ENCODE measurements at places on chromosomes 11 and 22.

DNA sequence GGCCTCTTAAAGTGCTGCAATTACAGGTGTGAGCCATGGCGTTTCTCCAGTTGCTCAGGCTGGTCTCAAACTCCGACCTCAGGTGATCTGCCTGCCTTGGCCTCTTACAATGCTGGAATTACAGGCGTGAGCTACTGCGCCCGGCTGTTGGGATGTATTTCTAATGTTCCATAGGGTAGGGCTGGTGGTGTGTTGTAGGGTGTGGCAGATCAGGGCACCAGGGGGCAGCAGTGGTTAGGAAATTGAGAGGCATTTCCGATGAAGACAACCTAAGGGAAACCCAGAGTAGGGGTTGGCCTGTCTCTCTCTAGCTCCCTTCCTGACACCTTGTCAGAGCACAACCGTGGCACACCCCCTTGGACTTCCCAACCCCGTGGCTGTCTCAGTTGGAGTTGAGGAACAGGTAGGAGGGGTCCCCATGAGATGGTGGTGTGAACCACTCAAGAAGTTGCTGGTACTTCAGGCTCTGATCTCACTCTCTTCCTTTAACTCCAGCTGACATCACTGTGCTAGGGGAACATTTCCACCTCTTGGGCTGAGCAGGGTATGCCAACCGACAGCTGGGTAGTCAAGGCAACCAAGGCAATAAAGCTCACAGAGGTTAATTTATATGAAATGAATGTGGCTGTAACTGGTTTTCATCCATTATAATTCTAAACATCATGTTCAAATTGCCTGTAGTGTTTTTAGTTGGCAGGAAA is 33.0 kb downstream of the YWHAH start:
- peak; percentile 47 for DNase-seq

DNA sequence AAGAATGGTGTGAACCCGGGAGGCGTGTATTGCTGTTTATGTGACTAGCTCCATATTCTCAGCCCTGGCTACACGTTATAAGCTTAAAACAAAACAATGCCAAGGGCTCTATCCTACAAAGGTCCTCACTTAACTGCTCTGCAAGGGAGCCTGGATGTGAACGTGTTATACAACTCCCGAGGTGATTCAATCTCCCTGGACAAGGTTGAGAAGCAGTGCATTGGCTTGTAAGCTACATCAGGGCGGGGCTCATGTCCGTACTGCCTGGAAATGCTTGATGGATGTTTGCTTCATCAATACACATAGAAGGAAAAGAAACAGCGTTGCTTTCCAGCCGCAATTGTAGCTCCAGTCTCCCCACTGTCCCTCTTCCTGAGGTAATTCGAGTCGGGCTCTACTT is 256.9 kb upstream of the SYN3 start:
- no peak for DNase-seq

DNA sequence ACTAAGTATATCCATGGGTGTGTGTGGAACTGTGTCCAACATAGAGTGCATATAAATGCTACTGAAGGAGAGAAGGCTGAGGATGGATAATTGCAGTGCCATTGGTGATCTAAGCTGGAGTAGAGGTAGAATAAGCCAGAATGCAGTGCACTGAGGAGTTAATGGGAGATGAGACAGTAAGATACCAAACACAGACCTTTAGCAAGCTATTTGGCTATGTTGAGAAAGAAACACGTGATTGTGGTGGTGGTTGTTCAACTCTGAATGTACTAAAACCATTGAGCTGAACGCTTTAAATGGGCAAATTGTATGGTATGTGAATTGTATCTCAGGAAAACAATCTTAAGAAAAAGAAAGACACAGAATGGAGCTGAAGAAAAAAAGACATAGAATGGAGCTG is 22.8 kb downstream of the JAML start:
- DNase-seq = no peak

DNA sequence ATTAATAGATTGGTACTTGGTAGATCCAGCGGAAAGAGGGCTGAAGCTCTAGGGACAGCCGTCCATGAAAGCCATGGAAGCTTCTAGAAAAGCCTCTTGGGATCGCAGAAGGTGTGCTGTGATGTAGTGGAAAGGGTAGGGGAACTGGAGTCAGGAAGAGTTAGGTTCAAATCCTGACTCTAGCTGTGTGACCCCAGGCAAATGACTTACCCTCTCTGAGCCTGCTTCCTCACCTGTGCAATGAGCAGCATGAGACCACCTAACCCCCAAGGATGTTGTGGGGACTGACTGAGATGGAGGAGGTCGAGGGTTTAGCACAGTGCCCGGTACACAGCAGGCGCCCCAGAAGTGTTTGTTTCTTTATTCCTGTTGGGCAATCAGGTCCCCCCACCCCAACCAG is 2.2 kb downstream of the EML3 start:
- no peak for DNase-seq

DNA sequence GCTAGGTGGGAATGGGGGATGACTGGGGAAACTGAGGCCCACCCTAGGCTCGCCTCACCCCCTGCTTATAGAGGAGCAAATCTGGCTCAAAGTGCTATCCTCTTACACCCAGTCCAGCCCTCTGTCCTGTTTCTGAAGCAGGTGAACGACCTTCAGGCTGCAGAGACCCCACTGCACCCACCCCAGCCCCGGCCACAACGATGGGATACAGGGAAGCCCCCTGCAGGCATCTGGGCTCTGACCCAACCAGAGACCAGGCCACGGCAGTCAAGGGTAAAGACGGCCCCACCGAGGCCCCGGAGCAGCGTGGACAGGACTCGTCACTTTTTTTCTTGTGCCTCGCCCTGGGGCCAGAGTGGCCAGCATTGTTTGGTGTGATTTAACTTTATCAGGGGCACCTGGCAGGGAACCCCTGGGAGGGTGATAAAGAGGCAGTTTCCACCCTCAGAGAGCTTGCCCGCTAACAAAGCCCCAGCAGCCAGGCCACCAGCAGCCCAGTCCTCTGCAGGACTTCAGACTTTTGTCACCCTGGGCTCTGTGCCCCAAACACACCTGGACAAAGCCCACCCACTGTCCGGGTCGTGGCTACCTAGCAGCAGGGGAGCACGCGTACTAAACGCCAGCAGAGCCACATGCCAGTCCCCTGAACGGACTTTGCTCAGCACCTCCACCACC is 612.6 kb downstream of the TBC1D22A start:
- DNase-seq = no peak

- no peak for DNase-seq
These were observed 21.6 kb downstream of the AAMDC start for GRCh38 chr11:77842441-77843121.

- no peak for DNase-seq
These were observed 1103.2 kb downstream of the TBC1D22A start for GRCh38 chr22:47865626-47866025.

DNA sequence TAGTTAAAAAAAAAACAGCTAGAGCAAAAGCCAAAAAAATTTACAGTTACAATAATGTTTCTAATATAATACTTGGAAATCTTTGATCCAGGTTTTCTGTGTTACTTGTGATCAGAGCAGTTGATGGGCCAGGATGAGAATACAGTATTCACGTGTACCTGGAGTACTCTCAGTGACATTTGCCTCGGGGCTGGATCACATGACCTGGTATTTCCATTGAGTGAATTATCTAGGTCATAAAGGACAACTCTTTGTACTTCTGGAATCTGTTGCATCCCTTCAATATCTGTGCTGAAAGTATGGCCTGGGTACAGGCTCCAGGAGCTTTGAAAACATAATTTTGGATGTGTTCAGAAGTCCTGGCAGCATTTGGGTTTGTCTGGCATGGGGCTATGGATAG is 93.5 kb downstream of the GRAMD1B start:
- no peak for DNase-seq

GRCh38 chr11:76880956-76881355 is 20.2 kb downstream of the ACER3 start:
- DNase-seq = no peak

DNA sequence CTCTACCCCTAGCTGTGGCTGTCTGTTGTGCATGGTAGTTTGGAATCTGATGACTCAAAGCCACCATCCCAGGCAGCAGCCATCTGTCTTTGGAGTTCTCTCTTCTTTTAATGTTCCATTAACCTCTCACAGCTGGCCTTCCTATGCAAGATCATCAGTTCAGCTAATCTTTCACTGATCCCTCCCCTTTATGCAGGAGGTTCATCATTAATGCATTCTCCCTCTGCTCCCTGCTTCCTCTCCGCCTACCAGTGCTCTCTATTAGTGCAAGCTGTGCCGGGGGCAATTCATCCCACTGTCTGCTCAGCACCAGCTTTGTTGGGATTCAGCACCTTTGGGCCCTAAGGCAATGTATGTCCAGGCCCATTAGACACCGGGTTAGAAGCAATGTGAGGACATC is 413.0 kb upstream of the LRRC4C start:
- no peak for DNase-seq

DNA sequence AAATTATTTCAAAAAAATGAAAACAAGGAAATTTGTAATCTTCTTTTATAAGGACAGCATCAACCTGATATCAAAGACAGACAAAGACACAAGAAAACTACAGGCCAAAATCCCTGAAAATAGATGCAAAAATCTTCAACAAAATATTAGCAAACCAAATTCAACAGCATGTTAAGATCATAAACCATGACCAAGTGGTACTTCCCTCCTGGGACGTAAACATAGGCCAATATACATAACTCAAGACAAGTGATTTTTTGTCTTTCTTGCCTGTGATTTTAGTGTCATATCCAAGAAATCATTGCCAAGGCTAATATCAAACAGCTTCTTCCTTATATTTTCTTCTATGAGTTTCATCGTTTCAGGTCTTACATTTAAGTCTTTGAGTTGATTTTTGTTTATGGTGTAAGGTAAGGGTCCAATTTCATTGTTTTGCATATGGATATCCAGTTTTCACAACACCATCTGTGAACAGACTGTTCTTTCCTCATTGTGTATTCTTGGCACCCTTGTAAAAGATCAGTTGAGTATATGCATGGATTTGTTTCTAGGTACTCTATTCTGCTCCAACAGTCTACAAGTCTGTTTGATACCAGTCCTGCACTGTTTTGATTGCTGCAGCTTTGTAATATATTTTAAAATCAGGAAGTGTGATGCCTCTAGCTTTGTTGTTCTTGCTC is 50.0 kb downstream of the SBF2 start:
- DNase-seq = no peak

- DNase-seq = no peak
These were observed 7.1 kb downstream of the INPPL1 start for GRCh38 chr11:72231396-72232259.

DNA sequence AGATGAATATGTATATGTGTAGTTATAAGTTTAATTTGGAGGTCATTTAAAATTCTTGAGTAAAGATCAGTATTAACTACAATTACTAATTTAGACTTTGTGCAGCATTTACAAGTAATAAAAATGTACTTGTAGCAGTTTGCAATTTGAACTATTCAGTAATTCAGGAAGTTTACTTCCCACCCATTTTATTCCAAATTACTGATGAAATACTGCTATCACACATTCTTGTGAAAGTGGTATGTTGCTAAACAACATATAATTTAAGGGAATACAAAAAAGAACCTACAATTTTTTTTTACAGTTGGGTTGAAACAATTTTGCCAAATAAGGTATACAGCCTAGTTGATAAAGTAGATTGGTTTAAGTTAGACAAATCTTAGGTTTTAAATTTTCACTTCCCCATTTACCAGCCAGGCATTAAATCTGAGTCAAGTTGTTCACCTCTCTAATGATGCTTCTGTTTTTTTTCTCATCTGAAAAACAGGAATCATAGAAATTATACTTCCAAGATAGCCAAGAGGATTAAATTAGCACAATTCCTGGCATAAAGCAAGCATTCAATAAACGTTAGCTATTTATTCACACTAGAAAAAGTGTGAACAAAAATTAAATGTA is 45.3 kb downstream of the ZBTB44 start:
- no peak for DNase-seq

DNA sequence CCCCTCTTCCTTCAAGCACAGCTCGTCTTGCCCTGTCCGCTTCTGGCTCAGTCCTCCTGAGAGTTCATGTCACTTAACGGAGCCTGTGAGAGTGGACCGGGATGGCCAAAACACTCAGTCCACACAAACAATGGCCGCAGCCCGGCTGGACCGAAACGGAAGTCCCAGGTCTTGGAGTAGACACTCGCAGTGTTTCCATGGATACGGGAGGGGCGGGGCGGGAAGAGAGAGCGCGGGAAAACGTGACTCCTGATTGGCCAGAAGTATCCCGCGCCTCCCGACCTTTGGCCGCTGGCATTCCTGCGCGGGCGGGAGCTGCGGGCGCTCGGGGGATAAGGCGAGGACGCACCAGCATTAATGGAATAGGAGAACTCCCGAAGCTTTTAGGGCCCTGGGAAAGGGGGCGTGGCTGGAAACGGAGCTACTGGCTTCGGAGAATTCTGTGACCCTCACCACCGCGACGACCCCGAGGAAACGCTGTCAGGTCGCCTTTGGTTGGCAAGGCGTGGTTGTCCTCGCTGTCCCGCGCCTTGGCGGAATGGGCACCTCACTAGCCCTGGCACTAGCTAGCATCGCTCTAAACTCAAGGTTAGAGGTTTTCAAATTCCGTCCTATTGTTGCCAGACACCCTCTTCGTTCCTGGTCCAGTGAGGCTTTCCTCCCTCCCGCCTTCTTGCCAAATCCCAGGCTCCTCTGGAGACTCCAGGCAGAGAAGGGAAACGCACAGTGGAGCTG is at the start of the genes NLRP14 and ZNF214:
TSS of gene NLRP14 (plus strand) at position 297 of the 735 bp plus-strand sequence. CDS start 18,108 bp downstream, outside the sequence.
TSS of gene ZNF214 (minus strand) at position 164 of the 735 bp plus-strand sequence. CDS start 17,511 bp downstream, outside the sequence.
- peak; percentile 94 for DNase-seq

DNA sequence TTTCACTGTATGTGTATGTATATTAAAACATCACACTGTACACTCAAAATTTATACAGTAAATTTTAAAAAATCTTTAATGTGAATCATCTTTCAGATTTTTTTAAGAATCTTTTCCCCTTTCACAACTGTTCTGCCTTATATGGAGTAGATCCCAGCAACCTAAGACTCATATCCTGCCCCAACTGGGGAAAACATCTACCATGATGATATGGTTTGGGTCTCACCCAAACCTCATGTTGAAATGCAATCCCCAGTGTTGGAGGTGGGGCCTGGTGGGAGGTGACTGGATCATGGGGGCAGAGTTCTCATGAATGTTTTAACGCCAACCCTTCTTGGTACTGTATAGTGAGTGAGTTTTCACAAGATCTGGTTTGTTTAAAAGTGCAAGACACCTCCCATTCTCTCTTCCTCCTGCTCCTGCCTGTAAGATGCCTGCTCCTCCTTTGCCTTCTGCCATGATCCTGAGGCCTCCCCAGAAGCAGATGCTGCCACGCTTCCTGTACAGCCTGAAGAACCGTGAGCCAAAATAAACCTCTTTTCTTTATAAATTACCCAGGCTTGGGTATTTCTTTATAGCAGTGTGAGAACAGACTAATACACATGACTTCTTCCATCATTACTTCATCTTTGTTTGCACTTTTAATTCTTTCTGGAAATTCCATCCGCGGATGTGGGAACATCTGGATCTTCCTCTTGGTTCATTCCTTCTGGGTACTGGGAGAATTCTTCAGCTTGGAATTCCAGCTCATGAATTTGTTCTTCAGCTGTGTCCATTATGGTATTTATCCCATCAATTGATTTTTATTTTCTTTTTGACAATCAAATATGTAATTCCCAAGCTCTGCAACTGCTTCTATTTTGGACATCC is 36.9 kb downstream of the LINC01488 start:
- no peak for DNase-seq

DNA sequence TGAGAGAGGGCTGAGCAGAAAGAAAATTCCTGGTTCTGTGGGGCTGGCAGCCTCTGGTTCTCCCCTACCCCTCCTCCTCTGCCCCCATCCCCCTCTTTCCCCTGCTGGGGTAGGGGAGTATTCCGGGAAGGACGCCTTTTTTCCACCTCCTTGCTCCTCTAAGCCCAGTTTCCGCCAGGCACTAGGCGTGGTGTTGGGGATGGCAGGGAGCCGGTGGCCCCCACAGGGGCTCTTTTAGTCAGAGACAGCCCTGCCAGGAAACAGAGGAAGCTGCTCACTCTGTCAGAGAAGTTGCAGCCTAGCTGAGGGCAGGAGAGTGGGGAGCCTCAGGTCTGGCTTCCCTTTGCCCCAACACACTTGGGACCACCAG is 15.6 kb upstream of the ARHGEF17 start:
- no peak for DNase-seq

GRCh38 chr11:1158681-1159487 is 1.1 kb downstream of the MUC5AC start:
- no peak for DNase-seq
